ENCODE measurements at places on chromosomes 2 and 18. TPM values are rescaled to one million over a fixed set of nuclear protein-coding genes. Genes with fewer than 3 reads are reported as not detected.

Gene EML6
- 1.0 TPM for total RNA-seq

DNA sequence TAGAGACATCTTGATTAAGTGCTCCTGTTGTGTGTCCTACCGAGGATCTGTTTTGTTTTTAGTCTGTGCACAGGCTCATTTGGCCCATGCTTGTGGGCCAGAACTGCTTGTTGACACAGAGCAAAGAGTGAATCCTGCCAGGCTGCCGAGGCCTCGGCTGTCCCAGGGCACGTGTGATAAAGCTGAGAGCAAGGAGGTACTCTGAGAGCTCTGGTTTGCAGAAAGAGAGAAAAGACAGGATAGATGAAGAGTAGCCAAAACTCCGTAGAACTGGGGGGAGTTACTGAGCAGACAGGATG lies 175.1 kb downstream of the FAM210A start:
- H3K4me3 ChIP-seq = no peak overlapping the region
- no peaks in the 10 kb centered on the region for H3K36me3 ChIP-seq

Gene OR6B2
- not detected for total RNA-seq

Gene AGXT
- total RNA-seq = 1.3 TPM

DNA sequence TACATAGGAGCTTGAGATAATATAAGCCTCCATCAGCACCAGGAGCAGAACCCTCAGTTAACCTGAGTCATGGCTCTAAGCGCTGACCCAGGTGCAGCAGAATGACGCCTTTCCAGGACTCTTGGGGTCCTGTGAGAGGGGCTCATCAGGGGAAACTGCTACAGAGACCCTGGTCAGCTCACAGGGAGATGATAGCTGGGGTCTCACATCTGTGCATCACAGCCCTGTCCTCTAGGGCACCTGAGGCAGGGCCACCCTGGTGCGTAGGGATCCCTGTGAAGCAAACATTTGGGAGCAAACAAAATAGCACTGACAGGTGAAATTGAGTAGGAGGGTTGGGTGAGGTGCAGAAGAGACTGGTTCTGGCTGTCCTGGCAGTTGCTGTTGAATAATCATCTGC lies 219.2 kb downstream of the SH3RF3 start:
- no peaks in the 10 kb centered on the region for H3K36me3 ChIP-seq
- H3K4me3 ChIP-seq = no peak overlapping the region
- no peak for DNase-seq
- H3K27ac ChIP-seq = no peak overlapping the region
- H3K27me3 ChIP-seq = no peaks in the 10 kb centered on the region

DNA sequence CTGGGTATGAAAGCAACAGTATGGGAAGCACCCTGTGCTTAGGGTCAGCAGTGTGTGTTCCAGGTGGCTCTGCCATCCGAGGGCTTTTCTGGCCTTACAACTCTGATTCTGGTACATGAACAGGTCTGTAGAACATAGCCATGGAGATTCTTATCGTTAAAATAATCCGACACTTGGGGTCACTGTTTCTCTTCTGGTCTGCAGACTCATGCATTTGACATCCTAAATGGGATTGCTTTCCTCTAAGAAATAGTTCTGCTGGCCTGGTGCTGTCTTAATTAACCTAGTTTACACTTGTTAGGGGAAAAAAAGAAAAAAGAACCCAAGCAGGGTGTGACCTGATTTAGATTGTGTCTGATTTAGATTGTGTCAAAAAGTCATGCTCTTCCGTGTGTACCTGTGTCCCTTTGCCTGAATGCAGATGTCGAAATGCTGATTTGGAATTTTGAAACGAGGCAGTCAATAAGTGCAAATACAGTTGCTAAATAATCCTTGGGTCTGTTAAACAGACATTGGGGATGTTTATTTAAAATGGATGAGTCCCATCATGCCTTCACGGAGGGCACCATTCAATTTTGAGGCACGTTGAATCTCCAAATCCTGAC lies 59.6 kb downstream of the TRPM8 start:
- no peak overlapping the region for H3K4me3 ChIP-seq
- H3K4me1 ChIP-seq = peaks cover 24% of the 10 kb centered on the region
- DNase-seq = no peak
- H3K27ac ChIP-seq = no peak overlapping the region
- H3K27me3 ChIP-seq = no peaks in the 10 kb centered on the region
- no peaks in the 10 kb centered on the region for H3K36me3 ChIP-seq

- peaks cover 7% of the 10 kb centered on the region for H3K27me3 ChIP-seq
- H3K36me3 ChIP-seq = no peaks in the 10 kb centered on the region
- peaks cover 6% of the 10 kb centered on the region for H3K4me1 ChIP-seq
- H3K27ac ChIP-seq = no peak overlapping the region
- no peak overlapping the region for H3K4me3 ChIP-seq
- no peak for DNase-seq
Measured at GRCh38 chr2:8006181-8006580, 675.7 kb upstream of the ID2 start.

GRCh38 chr2:146994246-146994645 lies 850.6 kb upstream of the ACVR2A start:
- H3K36me3 ChIP-seq = no peaks in the 10 kb centered on the region
- no peak overlapping the region for H3K4me3 ChIP-seq

DNA sequence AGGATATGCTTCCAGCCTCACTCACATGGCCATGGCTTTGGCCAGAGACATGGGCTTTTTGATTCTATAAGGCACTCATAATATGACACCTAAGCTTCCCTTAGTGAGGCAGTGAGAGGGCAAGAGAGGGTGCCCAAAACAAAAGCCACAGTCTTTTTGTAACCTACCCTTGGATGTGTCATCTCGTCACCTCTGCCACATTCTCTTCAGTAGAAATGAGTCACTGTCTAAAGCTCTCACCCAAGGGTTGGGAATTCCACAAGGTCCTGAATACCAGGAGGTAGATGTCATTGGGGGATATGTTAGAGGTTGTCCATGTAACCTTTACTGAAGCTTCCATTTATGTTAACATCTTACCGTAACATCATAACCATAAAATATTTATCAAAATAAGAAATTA lies 108.4 kb downstream of the ALMS1 start:
- H3K27ac ChIP-seq = no peak overlapping the region
- H3K27me3 ChIP-seq = no peaks in the 10 kb centered on the region
- no peak overlapping the region for H3K4me3 ChIP-seq

Gene SMYD5
- total RNA-seq = 40.2 TPM

- H3K4me1 ChIP-seq = no peaks in the 10 kb centered on the region
- no peak overlapping the region for H3K4me3 ChIP-seq
- DNase-seq = no peak
- no peaks in the 10 kb centered on the region for H3K27me3 ChIP-seq
Measured at GRCh38 chr2:113724010-113724409, 32.4 kb downstream of the SLC35F5 start.

GRCh38 chr2:158482594-158482993 lies 25.8 kb downstream of the PKP4 start:
- peaks cover 6% of the 10 kb centered on the region for H3K36me3 ChIP-seq
- no peak for DNase-seq
- H3K4me1 ChIP-seq = peaks cover 4% of the 10 kb centered on the region
- H3K4me3 ChIP-seq = no peak overlapping the region
- H3K27ac ChIP-seq = no peak overlapping the region

Gene AP1S3
- not detected for total RNA-seq

DNA sequence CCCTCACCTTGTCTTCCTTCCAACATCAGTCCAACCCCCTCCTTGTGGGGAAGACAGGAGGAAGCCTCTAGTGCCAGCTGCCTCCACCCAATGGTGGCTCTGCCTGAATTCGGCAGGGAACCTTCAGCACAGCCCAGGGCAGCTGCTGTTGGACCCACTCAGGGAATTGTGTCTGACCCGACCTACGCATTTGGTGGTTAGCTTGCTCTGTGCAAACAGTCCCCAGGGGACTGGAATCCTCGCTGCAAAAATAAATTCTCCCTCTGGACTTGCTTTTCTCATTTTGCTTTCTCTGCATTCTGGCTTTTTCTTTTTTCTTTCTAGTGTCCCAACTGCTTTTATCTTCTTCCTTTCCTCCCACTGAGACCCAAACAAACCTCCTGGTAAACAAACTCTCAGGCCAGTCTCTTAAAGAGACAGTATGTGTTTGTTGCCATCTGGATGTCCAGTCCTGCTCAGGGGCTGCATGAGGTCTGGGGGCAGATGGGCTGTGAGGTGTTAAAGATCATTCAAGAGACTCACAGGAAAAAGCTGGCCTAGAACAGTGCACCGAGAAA lies 137.7 kb upstream of the HAAO start:
- H3K4me1 ChIP-seq = peaks cover 72% of the 10 kb centered on the region
- H3K4me3 ChIP-seq = no peak overlapping the region
- peak; percentile 86 for DNase-seq
- H3K27me3 ChIP-seq = no peaks in the 10 kb centered on the region

Gene TAF4B
- total RNA-seq = 10.1 TPM

Gene AQP4
- 0.43 TPM for total RNA-seq

GRCh38 chr18:45049578-45050319 lies 369.1 kb downstream of the SETBP1 start:
- no peak for DNase-seq
- no peaks in the 10 kb centered on the region for H3K36me3 ChIP-seq
- no peak overlapping the region for H3K4me3 ChIP-seq

Gene RNF181
- total RNA-seq = 91.1 TPM

GRCh38 chr2:158022888-158023287 lies 78.8 kb upstream of the UPP2 start:
- no peak for DNase-seq
- H3K4me1 ChIP-seq = no peaks in the 10 kb centered on the region
- no peaks in the 10 kb centered on the region for H3K27me3 ChIP-seq
- H3K4me3 ChIP-seq = no peak overlapping the region
- H3K36me3 ChIP-seq = no peaks in the 10 kb centered on the region

Gene SERPINE2
- total RNA-seq = 51.1 TPM

DNA sequence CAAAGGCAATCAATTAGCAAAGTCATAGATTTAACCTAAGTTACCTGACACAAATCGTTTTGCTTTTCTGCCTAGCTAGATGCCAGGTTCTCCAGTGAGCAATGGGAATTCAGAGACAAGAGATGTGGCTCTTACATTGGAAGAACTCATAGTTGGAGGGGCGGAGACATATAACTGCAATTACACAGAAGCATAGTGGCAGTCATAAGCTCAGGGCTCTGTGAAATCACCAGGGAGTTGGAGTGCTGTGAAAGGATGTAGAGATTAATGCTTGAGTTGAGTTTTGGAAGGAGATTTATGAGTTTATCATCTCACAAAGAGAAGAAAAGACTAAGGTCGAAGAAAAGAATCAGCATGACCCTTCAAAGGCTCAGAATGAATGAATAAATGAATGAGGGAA lies 457.2 kb upstream of the TRIB2 start:
- H3K27me3 ChIP-seq = no peaks in the 10 kb centered on the region
- no peak overlapping the region for H3K4me3 ChIP-seq
- H3K4me1 ChIP-seq = peaks cover 7% of the 10 kb centered on the region
- H3K36me3 ChIP-seq = no peaks in the 10 kb centered on the region
- no peak overlapping the region for H3K27ac ChIP-seq

Data from SJCRH30 (cell line).